ENCODE measurements at places on chromosomes 6 and 20. TPM values are rescaled to one million over a fixed set of nuclear protein-coding genes. Genes with fewer than 3 reads are reported as not detected.

Gene PHIP
- 34.0 TPM for total RNA-seq

DNA sequence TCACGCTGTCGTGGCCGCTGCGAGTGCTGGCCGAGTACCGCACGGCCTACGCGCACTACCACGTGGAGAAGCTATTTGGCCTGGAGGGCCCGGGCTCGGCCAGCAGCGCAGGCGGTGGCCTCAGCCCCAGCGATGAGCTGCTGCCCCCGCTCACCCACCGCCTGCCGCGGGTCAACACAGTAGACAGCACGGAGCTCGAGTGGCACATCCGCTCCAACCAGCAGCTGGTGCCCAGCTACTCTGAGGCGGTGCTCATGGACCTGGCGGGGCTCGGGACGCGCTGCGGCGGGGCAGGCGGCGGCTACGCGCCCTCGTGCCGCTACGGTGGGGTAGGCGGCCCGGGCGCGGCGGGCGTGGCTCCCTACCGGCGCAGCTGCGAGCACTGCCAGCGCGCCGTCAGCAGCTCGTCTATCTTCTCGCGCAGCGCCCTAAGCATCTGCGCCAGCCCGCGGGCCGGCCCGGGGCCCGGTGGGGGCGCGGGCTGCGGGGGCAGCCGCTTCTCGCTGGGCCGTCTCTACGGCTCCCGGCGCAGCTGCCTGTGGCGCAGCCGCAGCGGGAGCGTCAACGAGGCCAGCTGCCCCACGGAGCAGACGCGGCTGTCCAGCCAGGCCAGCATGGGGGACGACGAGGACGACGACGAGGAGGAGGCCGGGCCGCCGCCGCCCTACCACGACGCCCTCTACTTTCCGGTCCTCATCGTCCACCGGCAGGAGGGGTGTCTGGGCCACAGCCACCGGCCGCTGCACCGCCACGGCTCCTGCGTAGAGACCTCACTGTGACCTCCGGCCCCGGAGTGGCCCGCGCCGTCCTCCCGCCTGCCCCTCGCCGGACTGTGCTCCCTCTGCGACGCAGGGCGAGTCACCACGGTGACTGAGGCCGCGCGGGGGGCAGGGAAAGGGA is 5.7 kb downstream of the TMEM151B start:
- H3K27ac ChIP-seq, result no peak overlapping the region
- H3K27me3 ChIP-seq, result peaks cover 67% of the 10 kb centered on the region
- no peak overlapping the region for H3K4me3 ChIP-seq
- peaks cover 7% of the 10 kb centered on the region for H3K4me1 ChIP-seq
- DNase-seq, result no peak

DNA sequence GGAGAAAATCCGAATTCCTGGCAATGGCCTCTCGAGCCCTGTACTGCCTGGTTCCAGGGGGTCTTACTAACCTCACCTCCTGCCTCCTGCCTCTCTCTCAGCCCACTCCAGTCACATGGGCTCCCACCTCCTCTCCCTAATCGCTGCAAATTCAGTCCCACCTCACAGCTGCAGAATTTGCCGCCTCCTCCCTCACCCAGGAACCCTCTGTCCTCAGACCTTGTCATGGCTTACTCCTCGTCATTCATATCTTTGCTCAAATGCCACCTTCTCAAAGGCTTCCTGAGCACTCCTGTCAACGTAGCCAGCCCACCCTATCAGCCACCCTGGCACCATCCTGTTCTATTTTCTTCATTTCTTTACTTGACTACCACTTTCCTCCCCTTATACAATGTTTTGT is 89.0 kb downstream of the SLC2A10 start:
- H3K4me1 ChIP-seq, result no peaks in the 10 kb centered on the region
- no peaks in the 10 kb centered on the region for H3K36me3 ChIP-seq
- no peak overlapping the region for H3K4me3 ChIP-seq

- no peaks in the 10 kb centered on the region for H3K27me3 ChIP-seq
- H3K27ac ChIP-seq, result no peak overlapping the region
- no peak overlapping the region for H3K4me3 ChIP-seq
- DNase-seq, result no peak
- peaks cover 53% of the 10 kb centered on the region for H3K36me3 ChIP-seq
Measured at GRCh38 chr20:32395066-32395465, 36.9 kb downstream of the ASXL1 start.

- no peak for DNase-seq
- H3K4me3 ChIP-seq, result no peak overlapping the region
- no peak overlapping the region for H3K27ac ChIP-seq
- no peaks in the 10 kb centered on the region for H3K27me3 ChIP-seq
- H3K4me1 ChIP-seq, result peaks cover 32% of the 10 kb centered on the region
Measured at GRCh38 chr6:333379-334002, 41.2 kb downstream of the DUSP22 start.

GRCh38 chr6:139625081-139625939 is 250.9 kb upstream of the CITED2 start:
- H3K27ac ChIP-seq, result no peak overlapping the region
- DNase-seq, result no peak
- no peak overlapping the region for H3K4me3 ChIP-seq
- peaks cover 8% of the 10 kb centered on the region for H3K27me3 ChIP-seq
